Endodermal cell (in vitro differentiated cells): ENCODE measurements at places on chromosomes 5 and 9.

DNA sequence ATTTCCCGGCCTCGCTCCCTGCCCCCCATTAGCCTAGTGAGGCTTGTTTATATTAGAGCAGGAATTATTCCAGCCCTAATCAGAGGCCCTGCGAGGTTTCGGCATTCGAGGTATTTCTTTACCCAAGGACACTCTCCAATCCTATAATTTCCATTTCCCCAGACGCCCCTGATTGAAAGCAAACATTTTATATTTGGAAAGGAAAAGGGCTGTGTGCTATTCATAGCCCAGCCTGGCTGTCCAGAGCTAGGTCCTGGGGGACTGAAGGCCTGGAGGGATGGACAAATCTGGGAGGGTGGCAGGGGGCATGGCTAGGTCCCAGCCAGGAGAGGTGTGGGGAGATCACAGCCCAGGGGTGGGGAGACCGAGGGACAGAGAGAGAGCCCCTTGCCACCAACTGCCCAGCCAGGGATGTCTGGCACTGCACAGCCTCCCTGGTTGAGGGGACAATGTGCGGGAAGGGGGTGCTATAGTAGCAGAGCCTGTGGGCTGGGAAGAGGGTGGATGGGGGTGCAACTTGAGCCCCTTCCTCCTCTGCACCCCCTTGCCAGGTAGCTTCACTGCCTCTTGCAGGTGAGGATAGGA, 125.1 kb downstream of the BARX1 start:
- no peaks in the 10 kb centered on the region for H3K27me3 ChIP-seq
- no peaks in the 10 kb centered on the region for H3K4me1 ChIP-seq
- H3K36me3 ChIP-seq: no peaks in the 10 kb centered on the region

DNA sequence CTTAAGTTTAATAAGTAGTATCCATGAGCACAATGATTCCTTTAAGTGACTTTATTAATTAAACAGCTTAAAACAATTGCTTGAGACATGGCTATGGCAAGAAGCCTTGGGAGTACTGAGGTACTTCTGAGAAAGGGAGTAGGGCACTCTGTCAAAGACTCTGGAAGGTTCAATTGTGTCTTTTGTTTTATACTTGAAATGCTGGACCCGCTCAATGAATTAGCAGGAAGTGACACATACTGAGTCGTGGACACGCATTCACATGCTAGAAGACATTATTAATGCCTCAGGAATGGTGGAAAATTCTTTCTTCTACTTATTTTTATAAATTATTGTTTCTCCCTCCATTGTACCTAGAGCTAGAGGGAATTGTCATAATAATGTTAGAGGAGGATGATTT, 347.3 kb upstream of the ZNF608 start:
- H3K4me1 ChIP-seq: no peaks in the 10 kb centered on the region
- H3K27me3 ChIP-seq: no peaks in the 10 kb centered on the region
- no peak for DNase-seq
- H3K4me3 ChIP-seq: no peak overlapping the region
- H3K36me3 ChIP-seq: no peaks in the 10 kb centered on the region

DNA sequence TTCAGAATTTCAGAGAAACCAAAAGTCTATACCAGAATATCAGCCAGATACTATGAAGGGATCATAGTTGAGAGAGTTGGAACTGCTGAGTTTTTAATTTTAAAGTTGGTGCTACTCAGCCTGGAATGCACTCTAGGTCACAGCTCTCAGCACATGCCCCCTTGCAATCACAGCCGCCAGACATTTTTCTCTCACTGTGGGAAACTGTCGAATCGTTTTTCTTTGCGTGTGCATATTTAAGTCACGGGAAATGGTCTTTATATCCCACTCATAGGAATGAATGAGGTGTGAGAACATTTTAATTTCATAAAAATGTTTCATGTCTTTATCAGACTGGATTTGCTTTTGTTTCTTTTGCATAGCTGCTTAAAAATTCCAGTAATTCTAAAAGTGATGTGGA, 12.2 kb upstream of the SPDL1 start:
- DNase-seq: no peak
- H3K4me1 ChIP-seq: no peaks in the 10 kb centered on the region
- H3K27me3 ChIP-seq: peaks cover 76% of the 10 kb centered on the region
- no peak overlapping the region for H3K4me3 ChIP-seq
- H3K27ac ChIP-seq: no peak overlapping the region

GRCh38 chr9:20838218-20838617, 154.2 kb downstream of the FOCAD start:
- no peak for DNase-seq
- H3K4me1 ChIP-seq: no peaks in the 10 kb centered on the region
- H3K27me3 ChIP-seq: no peaks in the 10 kb centered on the region

GRCh38 chr5:60018091-60018490, 124.6 kb upstream of the PDE4D start:
- no peak overlapping the region for H3K27ac ChIP-seq
- H3K4me1 ChIP-seq: no peaks in the 10 kb centered on the region
- no peak for DNase-seq
- no peak overlapping the region for H3K4me3 ChIP-seq

- H3K4me1 ChIP-seq: no peaks in the 10 kb centered on the region
- DNase-seq: peak; percentile 65
- no peaks in the 10 kb centered on the region for H3K36me3 ChIP-seq
Observed at GRCh38 chr5:112586596-112587062, 151.1 kb upstream of the APC start.

GRCh38 chr5:80915716-80916115, 44.4 kb upstream of the RASGRF2 start:
- H3K36me3 ChIP-seq: no peaks in the 10 kb centered on the region
- no peaks in the 10 kb centered on the region for H3K4me1 ChIP-seq

GRCh38 chr9:112218908-112219307, 43.8 kb upstream of the SUSD1 start:
- H3K4me1 ChIP-seq: no peaks in the 10 kb centered on the region
- H3K36me3 ChIP-seq: peaks cover 68% of the 10 kb centered on the region
- no peak overlapping the region for H3K27ac ChIP-seq
- no peak overlapping the region for H3K4me3 ChIP-seq
- DNase-seq: no peak

DNA sequence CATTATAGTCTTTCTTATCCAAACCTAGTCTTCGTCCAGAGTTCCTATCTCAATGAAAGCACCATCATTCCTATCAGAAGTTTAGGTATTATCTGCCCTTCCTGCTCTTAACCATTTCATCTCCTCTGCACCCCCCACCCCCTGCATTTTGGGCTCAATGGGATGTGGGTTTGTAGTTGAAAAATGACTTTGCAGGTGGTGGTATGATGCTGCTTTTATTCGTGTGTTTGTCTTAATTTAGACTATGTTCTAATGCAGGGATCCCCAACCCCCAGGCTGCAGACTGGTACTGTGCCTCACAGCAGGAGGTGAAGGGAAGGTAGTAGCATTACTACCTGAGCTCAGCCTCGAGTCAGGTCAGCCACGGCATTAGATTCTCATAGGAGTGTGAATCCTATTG, 49.4 kb upstream of the ZNF608 start:
- H3K4me1 ChIP-seq: no peaks in the 10 kb centered on the region
- H3K27ac ChIP-seq: no peak overlapping the region
- DNase-seq: no peak
- no peak overlapping the region for H3K4me3 ChIP-seq
- no peaks in the 10 kb centered on the region for H3K27me3 ChIP-seq

GRCh38 chr5:150130493-150130922, 25.1 kb downstream of the PDGFRB start:
- DNase-seq: peak; percentile 97
- no peak overlapping the region for H3K4me3 ChIP-seq
- H3K27ac ChIP-seq: no peak overlapping the region
- H3K36me3 ChIP-seq: no peaks in the 10 kb centered on the region
- H3K27me3 ChIP-seq: peaks cover 30% of the 10 kb centered on the region

GRCh38 chr5:68680366-68680765, 413.4 kb upstream of the SLC30A5 start:
- no peak overlapping the region for H3K27ac ChIP-seq
- no peaks in the 10 kb centered on the region for H3K27me3 ChIP-seq
- no peak for DNase-seq
- H3K4me3 ChIP-seq: peak overlapping the region; percentile 35

DNA sequence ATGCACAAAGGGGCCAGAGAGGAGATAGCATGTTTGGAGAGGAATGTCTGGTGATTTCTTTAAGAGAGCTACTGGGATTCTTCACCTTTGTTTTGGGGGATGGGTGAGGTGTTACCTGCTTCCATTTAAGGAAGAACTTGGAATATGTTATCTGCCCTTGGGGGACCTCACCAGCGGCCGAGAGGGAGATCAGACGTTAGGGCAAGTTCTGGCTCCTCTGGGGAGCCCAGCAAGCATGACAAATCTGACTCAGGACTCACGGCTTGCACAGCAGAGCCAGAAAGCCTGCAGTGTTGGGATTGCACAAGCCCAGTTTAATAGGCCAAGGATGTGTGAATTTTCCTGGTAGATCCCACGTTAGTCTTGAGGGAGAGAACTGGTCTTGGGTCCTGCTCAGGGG, 40.3 kb downstream of the SLC28A3 start:
- peaks cover 6% of the 10 kb centered on the region for H3K4me1 ChIP-seq
- H3K27me3 ChIP-seq: no peaks in the 10 kb centered on the region
- peak; percentile 61 for DNase-seq
- H3K27ac ChIP-seq: no peak overlapping the region
- no peaks in the 10 kb centered on the region for H3K36me3 ChIP-seq

DNA sequence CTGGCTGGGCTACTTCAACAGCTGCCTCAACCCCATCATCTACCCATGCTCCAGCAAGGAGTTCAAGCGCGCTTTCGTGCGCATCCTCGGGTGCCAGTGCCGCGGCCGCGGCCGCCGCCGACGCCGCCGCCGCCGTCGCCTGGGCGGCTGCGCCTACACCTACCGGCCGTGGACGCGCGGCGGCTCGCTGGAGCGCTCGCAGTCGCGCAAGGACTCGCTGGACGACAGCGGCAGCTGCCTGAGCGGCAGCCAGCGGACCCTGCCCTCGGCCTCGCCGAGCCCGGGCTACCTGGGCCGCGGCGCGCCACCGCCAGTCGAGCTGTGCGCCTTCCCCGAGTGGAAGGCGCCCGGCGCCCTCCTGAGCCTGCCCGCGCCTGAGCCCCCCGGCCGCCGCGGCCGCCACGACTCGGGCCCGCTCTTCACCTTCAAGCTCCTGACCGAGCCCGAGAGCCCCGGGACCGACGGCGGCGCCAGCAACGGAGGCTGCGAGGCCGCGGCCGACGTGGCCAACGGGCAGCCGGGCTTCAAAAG, 36.9 kb upstream of the TTC1 start:
- no peak overlapping the region for H3K27ac ChIP-seq
- H3K27me3 ChIP-seq: peaks cover 68% of the 10 kb centered on the region
- DNase-seq: peak; percentile 78
- peak overlapping the region; percentile 22 for H3K4me3 ChIP-seq
- H3K36me3 ChIP-seq: no peaks in the 10 kb centered on the region

GRCh38 chr9:134221273-134222017, 57.1 kb upstream of the RNU6ATAC start:
- no peak overlapping the region for H3K4me3 ChIP-seq
- no peaks in the 10 kb centered on the region for H3K27me3 ChIP-seq
- no peaks in the 10 kb centered on the region for H3K36me3 ChIP-seq
- no peak overlapping the region for H3K27ac ChIP-seq
- no peak for DNase-seq

DNA sequence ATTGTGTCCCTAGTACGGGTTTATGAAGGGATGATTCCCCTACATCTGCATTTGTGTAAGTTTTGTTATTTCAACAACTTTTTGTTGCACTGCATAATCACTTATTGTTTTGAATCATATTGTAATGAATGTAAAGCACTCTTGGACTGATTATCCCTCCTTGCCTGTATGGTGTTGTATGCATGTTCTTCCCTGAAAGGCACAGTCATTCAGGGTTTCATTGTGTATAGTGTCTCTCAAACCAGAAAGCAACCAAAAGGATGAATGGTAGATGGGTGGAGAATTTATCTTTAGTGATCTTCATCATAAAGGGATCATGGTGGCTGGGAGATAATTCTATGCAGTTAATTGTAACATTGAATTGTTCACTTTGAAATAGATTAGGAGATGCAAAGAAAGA, 247.3 kb downstream of the BRINP1 start:
- no peak overlapping the region for H3K27ac ChIP-seq
- no peak for DNase-seq
- H3K36me3 ChIP-seq: no peaks in the 10 kb centered on the region
- no peak overlapping the region for H3K4me3 ChIP-seq
- no peaks in the 10 kb centered on the region for H3K27me3 ChIP-seq
- peaks cover under 1% of the 10 kb centered on the region for H3K4me1 ChIP-seq

GRCh38 chr9:76114144-76114543, 223.7 kb downstream of the PCSK5 start:
- no peaks in the 10 kb centered on the region for H3K36me3 ChIP-seq
- H3K4me3 ChIP-seq: no peak overlapping the region
- no peaks in the 10 kb centered on the region for H3K27me3 ChIP-seq
- no peaks in the 10 kb centered on the region for H3K4me1 ChIP-seq
- no peak for DNase-seq
- H3K27ac ChIP-seq: no peak overlapping the region

GRCh38 chr5:77427998-77428397, 64.1 kb downstream of the WDR41 start:
- no peak for DNase-seq
- H3K27me3 ChIP-seq: no peaks in the 10 kb centered on the region
- H3K27ac ChIP-seq: no peak overlapping the region
- H3K4me3 ChIP-seq: no peak overlapping the region
- H3K36me3 ChIP-seq: peaks cover 32% of the 10 kb centered on the region

- no peaks in the 10 kb centered on the region for H3K36me3 ChIP-seq
- DNase-seq: no peak
- no peak overlapping the region for H3K27ac ChIP-seq
- no peaks in the 10 kb centered on the region for H3K27me3 ChIP-seq
- peaks cover 16% of the 10 kb centered on the region for H3K4me1 ChIP-seq
Observed at GRCh38 chr9:86454701-86455615, 100.7 kb upstream of the TUT7 start.

GRCh38 chr9:93308676-93309075, 124.7 kb downstream of the WNK2 start:
- H3K36me3 ChIP-seq: no peaks in the 10 kb centered on the region
- H3K4me3 ChIP-seq: no peak overlapping the region
- no peaks in the 10 kb centered on the region for H3K27me3 ChIP-seq
- H3K27ac ChIP-seq: no peak overlapping the region
- peak; percentile 28 for DNase-seq
- H3K4me1 ChIP-seq: no peaks in the 10 kb centered on the region

DNA sequence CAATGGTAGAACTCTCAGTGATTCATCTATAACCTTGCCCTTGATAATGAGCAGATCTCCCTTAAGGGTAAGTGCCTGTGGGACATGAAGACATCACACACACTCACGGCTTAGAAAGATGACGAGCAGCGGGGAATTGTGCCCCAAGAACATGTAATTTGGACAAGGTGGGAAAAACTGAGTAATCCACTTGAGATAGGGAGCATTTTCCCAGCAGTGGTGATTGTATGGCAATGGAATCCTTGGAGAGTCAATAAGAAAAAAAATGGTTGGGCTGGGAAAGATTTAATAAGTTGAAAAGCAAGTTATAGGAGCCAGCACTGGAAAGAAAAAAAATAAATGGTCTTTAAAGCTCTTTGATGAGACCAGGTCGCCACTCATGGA, 193.1 kb downstream of the GLIS3 start:
- H3K4me3 ChIP-seq: no peak overlapping the region
- no peaks in the 10 kb centered on the region for H3K36me3 ChIP-seq
- H3K4me1 ChIP-seq: peaks cover 2% of the 10 kb centered on the region
- DNase-seq: no peak
- no peaks in the 10 kb centered on the region for H3K27me3 ChIP-seq
- H3K27ac ChIP-seq: no peak overlapping the region

GRCh38 chr5:97559827-97560598, 377.0 kb upstream of the RIOK2 start:
- no peaks in the 10 kb centered on the region for H3K27me3 ChIP-seq
- no peak overlapping the region for H3K4me3 ChIP-seq
- no peak for DNase-seq
- H3K36me3 ChIP-seq: no peaks in the 10 kb centered on the region
- no peak overlapping the region for H3K27ac ChIP-seq
